ENCODE measurements at places on chromosomes 4 and X.

DNA sequence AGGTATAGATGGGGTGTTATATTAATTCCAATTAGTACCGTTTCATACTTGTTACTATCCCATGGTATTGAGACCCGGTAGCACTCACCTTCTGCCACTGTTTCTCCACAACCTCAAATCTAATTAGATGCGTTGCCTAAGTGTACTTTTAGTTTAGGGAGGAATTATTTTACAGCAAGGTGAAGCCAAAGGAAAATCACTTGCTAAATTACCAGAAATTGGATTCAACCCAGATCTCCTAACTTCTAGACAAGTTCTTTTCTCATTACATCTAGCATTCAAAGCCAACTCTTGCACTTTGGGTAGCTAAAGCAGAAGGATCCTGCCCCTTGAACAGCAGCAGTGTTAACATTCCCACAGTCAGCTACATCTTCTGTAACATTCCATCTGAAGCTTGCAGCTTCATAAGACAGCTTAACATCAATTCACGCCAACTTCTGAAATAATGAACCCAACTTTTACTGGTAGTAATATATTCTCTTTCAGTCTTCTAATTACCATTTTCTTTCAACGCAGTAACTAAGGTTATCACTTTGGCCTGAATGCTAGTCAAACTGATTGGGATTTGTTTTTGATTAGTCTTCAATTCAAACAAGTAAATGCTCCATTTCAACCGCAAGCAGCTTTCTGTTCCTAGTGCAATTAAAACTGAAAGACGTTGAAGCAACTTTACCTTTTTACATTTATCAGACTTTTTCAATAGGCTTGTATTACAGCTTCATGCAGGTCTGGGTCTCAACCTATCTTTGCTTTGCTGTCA lies 934 bp upstream of the SEC31A start:
- no peak for DNase-seq

GRCh38 chr4:70997546-70997945 lies 4.1 kb downstream of the DCK start:
- no peak for DNase-seq

- no peak for DNase-seq
These were observed 4.0 kb downstream of the IRAK1 start for GRCh38 chrX:154015581-154016264.

GRCh38 chrX:49042581-49043219 lies 457 bp downstream of the TFE3 start:
- DNase-seq: no peak

GRCh38 chr4:153787575-153787974 lies 1.3 kb downstream of the SFRP2 start:
- no peak for DNase-seq

DNA sequence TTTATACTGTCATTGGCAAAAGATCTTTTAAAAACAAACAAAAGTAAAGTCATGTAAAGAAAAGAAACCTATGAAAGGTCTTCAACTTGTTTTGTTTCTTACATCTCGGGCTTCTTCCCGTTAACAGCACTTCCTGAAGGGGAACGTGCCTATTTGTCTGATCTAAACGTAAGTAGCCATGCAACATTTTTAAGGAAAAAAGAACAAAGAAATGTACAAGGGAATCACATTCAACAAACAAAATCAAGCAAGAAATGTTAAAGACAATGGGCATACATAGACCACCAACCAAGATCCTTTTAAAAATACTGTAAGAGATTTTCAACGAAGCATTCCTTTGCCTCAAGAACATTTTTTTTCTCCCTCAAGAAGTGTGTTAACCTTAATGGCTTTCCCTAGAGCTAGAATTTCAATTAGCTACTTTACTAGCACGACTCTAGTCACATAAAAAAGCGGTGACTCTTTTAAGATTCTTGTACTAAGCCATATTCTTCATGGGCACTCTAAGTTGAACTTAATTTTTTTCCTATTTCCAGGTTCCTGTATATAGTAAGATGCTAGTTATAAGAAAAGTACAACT lies 112.0 kb upstream of the TTC29 start:
- no peak for DNase-seq

DNA sequence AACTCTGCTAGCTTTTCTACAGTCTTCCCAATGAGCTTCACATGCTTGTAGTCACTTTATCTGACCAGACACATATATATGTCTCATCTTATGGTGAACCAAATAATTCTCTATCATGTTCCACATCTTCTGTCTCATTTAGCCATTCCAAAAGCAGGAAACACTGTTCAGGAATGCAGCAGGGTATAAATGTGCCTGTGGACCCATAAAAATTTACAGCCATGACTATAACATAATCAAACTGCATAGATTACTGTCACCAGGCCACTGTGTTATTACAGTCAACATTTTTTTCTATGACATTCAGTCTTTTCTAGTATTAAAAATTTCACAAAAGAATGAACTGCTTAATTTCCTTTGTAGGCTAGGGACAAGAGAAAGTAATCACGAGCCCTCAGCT lies 170.0 kb upstream of the NPY2R start:
- no peak for DNase-seq

DNA sequence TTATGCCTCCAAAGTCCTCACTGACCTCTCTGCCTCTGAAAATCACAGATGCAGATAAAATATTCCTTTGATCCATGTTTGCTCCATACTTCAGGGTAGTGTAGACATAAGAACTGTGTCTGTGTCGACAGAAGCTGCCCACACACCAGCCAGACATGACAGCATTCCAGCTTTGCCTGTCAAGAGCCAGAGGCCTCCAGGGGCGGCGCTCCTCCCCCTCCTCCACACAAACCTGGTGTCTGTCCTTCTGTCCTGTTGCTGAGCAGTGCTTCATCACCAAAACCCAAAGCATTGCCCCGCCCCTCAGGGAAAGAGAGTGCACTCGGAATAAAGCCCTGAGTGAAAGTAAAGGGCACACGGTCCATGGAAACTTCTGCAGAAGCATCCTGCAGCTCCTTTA lies 379.4 kb downstream of the FBXW7 start:
- DNase-seq: no peak

GRCh38 chr4:121998024-121998423 lies 46.2 kb upstream of the TRPC3 start:
- no peak for DNase-seq

All from NCI-H774 (cell line).